Fibroblast of skin of left quadriceps (primary cell): ENCODE measurements at places on chromosomes 3 and 15.
A peak's percentile ranks its signal among the peaks of the same experiment; 100 is the strongest.

DNA sequence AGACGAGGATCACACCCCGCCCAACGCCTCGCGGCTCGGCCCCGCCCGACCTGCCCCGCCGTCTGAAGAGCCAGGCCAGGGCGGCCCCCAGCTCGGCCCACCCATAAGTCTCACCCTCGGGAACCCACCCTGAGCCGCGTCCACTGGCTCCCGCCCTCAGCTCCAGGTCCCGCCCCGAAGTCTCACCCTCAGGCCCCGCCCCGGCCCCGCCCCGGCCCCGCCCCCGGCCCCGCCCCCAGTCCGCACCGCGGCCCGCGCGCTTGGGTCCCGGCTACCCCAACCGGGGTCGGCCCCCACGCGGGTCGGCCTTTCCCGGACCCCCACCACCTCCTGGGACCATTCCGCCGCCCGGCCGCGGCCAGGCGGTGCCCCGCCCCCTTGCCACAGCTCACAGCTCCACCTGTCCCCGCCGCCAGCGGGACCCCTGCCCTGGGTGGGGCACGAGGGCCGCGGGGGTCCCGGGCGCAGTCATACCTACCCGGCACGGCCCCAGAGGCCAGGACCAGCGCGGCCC lies 489 bp downstream of the CSPG5 start:
- DNase-seq, result no peak

DNA sequence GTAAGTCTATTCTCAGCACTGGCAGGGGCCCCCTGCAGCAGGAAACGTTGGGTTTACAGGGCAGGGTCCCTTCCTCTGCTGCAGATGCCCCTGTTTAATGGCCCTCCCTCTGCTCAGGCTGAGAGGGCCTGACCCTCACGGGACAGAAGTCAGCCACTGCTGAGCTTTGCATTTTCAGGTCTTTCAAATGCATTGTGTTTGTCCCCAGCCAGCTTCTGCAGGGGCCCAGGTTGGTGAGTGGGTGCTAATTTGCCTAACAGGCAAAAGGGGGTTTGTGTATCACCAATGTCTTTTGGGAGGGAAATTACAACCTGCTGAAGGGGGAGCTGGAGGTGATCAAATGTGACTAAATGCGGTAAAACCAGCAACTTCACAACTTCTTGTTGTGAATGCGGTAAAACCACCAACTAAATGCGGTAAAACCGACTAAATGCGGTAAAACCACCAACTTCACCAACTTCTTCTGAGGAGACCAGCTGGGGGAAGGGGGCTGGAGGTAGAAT lies 44.8 kb upstream of the UBE2E1 start:
- no peak for DNase-seq

- DNase-seq, result no peak
These were observed 83.1 kb downstream of the SST start for GRCh38 chr3:187587076-187587475.

DNA sequence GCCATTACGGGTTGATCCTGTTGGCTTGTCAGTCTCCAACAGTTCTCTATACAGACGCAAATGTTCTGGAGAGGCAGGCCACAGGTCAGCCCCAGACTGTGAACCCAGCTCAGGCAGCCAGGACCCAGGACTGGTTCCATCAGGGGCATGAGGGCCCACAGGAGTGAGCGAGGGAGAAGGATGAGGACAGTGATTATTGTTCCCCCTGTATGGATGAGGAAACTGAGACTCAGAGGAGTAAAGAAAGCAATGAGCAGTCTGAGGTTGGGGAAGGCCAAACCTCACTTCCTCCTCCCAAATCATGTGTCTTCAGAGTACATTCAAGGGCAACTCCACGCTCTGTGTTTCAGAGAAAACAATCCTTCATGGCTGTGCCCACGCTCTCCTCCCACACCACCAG lies 121.9 kb downstream of the RPLP1 start:
- no peak for DNase-seq

GRCh38 chr15:83844742-83845141 lies 190.8 kb downstream of the ADAMTSL3 start:
- DNase-seq, result peak; percentile 15

DNA sequence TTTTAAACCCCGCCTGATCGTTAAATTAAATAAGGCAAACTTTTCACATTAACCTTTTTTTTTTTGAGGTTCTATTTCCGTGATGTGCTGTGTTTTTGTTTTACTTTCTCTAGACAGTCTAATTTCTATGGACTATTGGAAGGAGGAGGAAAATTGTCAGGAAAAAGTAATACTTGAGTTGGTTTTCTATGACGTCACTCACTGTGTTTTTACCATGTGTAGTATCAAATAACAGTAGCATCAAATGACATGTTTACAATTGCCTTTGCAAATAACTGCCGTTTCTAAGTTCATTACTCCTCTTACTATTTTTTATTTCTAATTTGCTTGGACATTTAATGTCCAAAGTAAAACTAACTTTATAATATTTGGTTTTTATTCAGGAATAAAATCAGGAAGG lies 32.3 kb downstream of the MYO1E start:
- DNase-seq, result no peak

- no peak for DNase-seq
These were observed 21.0 kb downstream of the PLXNB1 start for GRCh38 chr3:48408823-48409281.
